Esophagus squamous epithelium (tissue), 5 donors: ENCODE measurements at places on chromosomes 12 and 14.

DNA sequence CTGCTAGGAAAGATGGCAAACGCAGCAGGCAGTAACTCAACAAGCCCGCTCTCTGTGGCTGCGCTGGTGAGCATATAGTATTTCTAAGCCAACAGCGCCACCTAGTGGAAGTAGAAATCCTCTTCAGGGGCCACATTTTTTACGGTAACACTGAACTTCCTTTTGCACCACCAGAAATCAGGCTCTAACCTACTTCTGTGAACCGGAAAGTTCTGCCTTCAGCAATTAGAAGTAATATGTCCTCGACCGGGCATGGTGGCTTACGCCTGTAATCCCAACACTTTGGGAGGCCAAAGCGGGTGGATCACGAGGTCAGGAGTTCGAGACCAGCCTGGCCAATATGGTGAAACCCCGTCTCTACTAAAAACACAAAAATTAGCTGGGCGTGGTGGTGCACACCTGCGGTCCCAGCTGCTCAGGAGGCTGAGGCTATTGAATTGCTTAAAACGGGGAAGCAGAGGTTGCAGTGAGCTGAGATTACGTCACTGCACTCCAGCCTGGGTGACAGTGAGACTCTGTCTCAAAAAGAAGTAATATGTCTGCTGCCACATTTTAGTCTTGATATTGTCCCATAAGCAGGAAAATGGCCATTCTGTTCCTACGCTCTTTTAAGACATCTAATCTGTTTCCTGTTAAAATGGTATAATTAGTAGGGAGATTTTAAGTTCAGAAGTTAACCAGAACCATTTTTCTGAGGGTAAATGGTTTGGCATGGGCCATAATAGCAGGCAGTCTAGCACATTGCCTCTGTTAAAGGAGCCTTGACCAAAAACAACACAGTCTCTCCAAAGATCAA, 26.8 kb downstream of the APOBEC1 start:
- DNase-seq = peak; percentile 41

GRCh38 chr12:113054948-113055486, 1.5 kb upstream of the DTX1 start:
- no peak for DNase-seq

- DNase-seq = no peak
Measured at GRCh38 chr14:100780646-100781355, 45.1 kb upstream of the MEG3 start.

- no peak for DNase-seq
Measured at GRCh38 chr12:105986779-105987684, 151.7 kb downstream of the NUAK1 start.

DNA sequence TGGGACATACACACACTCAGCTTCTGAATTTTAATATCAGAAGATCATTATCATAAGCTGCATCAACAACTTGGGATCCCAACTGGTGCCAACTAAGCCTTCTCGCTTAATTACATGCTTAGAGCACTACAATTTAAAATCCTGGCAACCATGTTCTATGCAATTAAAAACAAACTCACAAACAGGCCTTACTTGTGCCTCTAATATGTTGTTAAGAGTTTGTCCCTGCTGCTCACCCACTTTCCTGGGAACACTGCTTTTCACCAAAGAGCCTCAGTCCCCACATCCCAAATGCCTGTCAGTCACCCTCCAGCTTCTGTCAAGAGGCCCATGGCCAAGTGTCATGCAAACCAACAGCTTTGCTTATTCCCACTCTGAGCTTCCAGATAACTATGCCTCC, 69.7 kb downstream of the TTC9 start:
- no peak for DNase-seq

DNA sequence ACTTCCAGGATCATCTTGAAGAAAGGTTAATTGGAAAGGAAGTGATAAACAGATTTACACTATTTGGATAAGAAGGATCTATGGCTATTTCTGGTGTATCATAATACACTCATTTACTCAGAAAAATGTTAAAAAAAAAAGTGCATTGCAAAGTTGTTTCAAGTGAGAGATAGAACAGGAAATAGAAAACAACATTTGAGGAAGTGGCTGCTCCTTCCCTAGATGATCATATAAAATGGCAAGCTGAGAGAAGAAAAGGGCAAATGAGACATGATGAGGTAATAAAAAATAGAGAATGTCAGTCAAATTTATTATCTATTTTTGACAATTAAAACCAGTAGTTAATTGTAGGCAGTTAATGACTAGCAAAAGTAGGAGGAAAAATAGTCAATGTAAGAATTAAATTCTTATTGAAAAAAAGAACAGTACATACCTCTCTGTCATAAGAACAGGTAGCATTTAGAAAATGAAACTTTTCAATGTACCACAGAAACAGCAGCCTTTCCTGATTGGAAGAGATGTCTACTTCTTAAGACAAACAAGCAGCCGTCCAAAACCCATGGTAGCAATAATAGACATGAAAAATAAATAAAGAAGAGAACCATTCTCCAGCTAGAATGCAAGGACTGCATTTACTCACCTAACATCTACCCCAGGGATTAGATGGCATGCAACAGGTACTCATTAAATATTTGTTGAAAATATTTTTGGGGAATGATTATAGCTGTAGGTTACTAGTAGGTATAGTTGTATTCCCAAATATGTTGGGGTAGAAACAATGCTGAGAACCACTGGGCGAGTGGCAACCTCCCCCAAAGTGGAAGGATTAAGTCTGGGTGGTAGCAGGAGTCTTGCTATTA, 63.9 kb upstream of the GRIP1 start:
- no peak for DNase-seq

DNA sequence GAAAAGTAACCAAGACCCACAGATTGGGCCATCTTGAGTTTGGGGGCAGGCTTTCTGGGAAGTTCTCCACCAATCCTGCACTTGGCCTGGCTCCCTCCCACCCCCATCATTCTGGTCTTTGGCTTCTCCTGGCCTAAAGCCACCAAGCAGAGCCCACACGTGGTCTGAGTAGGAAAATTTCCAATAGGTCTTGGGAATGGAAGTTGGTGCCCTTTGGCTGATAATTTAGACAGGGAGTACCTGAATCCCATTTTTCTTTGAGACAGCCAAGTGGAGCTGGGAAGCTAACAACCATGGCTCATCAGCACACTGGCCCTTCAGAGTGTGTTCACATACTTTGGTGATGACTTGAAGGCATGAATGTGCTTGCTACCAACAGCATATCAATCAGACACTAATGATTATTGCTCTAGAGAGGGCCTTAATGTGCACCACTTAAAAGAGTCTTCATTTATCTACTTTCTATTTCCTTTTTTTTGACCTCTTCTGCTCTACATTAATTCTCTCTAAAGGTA, 156.0 kb downstream of the EGLN3 start:
- no peak for DNase-seq

DNA sequence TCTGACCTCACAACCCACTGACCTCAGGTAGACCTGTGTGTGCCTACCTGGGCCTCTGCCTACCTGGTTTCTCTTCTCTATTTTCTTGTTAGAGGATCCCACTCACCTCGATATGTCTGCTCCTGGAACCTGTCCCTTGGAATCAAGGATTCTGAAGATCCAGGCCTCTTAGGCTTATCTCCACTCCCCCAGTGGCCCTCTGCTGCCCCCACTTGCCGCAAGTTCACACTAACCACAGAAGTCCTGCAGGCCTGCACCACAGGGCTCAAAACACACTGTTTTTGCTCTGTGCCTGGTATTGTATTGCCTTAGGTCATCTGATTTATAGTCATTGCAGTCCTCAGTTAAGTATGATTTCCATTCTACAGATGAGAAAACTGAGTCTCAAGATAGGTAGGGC, 15.3 kb upstream of the NRXN3 start:
- no peak for DNase-seq

GRCh38 chr14:80213602-80214001, 2.3 kb upstream of the DIO2 start:
- no peak for DNase-seq

DNA sequence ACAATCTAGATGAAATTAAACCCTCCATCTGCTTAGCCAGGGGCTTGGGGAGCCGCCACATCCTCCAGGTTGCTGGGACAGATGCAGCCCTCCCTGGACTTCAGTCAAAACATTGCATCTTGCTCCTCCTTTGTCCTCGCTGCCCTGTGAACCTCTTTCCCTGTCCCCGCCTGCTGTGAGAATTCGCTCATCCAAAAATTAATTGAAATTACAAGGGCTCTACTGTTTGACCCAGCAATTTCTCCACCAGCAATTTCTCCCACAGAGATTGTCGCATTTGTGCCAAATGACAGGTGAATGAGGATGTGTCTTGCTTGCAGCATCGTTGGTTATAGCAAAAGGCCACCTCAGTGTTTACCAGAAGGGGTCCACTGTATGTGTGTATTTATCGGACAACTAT, 5.0 kb upstream of the POP5 start:
- no peak for DNase-seq

- DNase-seq = no peak
Measured at GRCh38 chr14:65159281-65160062, 57.2 kb upstream of the MAX start.

GRCh38 chr12:110965574-110965973, 45.2 kb upstream of the MYL2 start:
- no peak for DNase-seq
